ENCODE measurements at places on chromosomes 1 and 21.

DNA sequence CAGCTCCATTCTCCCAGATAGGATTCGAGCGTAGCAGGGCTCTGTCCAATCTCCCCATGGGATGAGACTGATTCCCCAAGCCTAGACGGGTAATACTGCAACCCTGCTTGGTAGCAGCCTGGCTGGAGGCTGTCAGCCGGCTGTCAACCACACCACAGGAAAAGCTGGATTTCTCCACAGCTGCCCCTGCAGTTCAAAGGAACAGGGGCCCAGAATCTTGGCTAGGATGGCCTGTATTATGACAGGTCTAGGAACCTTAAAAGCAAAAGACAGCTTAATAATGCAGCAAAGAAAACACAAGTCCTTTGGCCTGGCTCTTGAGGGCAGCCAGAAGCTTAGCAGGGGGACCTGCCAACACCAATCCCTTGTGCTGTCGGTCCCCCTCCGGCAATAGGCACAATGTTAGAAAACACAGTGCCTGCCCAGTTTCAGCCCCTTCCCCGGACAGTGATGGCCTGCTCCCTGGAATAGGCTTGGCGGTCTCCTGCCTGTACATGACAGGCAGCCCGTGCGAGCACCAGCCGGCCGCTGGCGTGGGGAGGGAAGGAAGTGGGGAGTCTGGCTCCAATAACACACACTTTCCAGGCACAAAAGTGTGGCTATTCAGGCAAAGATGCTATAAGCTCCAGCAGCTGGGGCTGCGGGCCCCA, 90.5 kb downstream of the TRABD2B start:
- no peak for DNase-seq

DNA sequence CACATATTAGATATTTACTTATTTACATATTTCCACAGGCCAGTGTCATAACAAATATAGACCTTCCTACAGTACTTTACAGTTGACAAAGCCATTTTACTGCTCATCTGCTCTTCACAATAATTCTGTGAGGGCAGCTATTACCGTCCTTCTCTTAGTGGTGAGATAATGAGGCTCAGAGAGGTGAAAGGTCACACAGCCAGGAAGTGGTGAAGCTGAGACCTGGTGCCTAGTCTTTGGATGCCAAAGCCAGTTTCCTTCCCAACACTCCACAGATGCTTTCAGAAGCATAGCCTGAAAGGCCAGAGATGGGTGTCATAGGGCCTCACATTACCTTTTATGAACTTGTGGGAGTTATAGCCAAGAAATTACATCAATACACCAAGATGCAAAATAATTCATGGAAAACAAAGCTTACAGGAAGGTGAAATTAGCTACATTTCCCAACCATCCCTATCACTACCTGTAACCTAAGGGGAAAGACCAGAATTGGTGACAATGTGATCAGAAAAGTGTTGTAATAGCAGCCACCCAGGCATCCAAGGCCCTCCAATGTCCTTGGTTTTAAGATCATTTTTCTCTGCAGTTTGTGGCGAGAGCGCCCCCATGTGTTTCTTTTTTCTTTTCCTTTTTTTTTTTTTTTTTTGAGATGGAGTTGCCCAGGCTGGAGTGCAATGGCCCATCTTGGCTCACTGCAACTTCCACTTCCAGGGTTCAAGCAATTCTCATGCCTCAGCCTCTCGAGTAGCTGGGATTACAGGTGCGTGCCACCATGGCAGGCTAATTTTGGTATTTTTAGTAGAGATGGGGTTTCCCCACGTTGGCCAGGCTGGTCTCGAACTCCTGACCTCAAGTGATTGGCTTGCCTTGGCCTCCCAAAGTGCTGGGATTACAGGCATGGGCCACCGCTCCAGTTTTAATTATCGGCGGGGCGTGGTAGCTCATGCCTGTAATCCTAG, 26.5 kb upstream of the RPL11 start:
- no peak for DNase-seq

DNA sequence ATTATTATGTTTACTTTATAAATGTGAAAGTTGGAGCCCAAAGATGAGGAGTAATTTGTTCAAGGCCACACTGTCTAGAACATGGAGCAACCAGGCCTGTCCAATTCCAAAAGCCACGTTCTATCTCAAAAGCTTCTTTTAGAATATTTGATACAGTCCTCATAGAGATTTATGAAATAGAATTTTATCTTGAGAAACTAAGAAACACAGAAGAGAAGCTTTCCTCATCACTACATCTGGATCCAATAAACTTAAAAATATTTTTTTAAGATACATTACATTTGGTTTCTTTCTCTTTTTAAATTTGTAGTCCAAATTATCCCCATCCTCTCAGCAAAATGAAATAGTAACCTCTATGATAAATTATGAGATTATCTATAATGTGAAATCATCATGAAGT, 58.9 kb downstream of the DDAH1 start:
- no peak for DNase-seq

GRCh38 chr1:2492091-2492490, 16.0 kb downstream of the PLCH2 start:
- no peak for DNase-seq

DNA sequence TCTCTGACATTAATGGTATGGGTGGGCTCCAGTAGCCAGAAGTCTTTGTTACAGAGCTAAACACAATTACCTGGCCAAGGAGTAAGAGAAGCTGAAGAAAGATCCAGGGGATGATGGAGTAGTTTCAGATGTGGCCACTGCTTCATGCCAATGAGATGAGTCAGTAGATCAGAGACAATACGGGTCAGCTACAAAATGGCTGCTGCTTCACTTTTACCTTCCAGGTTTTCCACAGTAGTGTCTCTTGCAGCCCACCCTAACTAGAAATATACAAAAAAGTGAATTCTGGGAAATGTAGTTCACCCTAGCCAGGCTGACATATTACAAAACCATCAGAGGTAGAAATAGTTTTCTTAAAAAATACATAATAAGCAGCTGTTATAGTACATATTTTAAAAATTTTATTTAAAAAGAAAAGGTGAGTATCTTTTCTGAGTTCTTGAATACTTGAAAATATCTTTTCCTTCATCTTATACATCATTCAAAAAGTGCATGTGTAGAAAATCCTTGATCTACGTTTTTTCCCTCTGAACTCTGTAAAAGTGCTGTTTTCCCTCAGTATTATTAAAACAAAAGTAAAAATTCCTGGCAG, 36.1 kb downstream of the LRIF1 start:
- DNase-seq = no peak

- DNase-seq = no peak
Measured at GRCh38 chr1:15153184-15153841, at the start of gene TMEM51. Gene TMEM51, plus strand, starts transcription at chr1:15153747. Its CDS starts 61,341 bp downstream, at chr1:15215088.

DNA sequence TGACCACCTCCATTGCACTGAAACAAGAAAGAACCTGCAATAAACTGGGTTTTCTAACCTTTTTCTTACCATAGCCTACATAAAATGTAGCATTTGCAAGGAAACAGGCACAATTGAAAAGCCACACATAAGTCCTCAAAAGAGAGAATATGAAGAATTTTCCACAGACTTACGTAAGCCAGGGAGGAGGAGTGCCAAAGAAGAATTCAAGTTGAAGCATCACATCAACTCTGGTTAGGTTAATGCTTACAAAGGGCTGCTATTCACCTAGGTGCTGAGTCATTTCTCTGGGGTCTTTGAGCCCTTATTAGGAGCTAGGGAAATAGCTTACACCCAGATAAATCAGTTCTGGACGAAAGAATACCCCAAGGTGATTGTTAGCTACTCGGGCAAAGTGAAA, 9.6 kb downstream of the OSCP1 start:
- no peak for DNase-seq

Measured in NK-92 treated with Interleukin-12 subunit alpha and Interleukin-12 subunit beta, amount 100 ng/mL, for 24 hours (cell line).